ENCODE measurements at places on chromosomes 5 and 9.

DNA sequence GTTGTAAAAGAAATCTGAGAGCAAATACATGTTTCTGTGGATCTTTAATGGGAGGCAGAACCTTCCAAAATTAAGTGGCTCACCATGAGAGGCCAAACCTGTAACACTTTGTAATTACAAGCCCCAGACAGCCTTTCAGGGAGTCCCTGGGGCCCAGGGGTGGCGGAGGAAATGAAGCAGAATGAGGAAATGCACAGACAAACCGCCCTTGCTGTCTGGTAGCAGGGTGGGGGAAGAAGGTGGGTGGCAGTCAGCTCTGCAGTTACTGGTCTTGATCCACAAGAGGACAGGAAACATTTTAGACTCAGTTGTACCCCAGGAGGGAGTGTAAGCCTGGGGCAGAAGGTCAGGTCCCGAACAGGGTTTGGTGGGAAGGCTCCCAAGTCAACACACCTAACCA is 6.5 kb downstream of the ARL14EPL start:
- no peak for DNase-seq

GRCh38 chr5:39947657-39948056 is 522.9 kb upstream of the DAB2 start:
- no peak for DNase-seq

DNA sequence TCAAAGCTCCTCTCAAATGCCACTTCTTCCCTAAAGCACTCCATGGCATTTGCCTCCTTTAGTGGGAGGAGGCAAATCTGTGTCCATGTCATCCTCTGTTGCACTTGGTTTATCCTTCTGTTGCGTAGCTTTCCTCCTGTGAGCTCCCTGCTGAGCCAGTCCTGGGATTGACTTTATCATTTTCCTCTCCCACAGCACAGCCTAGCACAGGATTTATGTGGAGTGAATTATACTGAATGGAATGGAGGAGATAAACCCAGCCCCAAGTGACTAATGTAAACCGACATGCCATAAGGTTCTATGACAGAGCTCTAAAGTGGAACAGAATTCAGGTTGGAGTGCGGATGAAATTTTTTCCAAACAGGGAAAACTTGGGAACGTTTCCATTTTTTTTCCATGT is 26.4 kb upstream of the TOMM5 start:
- DNase-seq, result no peak

- DNase-seq, result no peak
Measured at GRCh38 chr9:19720377-19720776, 68.5 kb downstream of the SLC24A2 start.

DNA sequence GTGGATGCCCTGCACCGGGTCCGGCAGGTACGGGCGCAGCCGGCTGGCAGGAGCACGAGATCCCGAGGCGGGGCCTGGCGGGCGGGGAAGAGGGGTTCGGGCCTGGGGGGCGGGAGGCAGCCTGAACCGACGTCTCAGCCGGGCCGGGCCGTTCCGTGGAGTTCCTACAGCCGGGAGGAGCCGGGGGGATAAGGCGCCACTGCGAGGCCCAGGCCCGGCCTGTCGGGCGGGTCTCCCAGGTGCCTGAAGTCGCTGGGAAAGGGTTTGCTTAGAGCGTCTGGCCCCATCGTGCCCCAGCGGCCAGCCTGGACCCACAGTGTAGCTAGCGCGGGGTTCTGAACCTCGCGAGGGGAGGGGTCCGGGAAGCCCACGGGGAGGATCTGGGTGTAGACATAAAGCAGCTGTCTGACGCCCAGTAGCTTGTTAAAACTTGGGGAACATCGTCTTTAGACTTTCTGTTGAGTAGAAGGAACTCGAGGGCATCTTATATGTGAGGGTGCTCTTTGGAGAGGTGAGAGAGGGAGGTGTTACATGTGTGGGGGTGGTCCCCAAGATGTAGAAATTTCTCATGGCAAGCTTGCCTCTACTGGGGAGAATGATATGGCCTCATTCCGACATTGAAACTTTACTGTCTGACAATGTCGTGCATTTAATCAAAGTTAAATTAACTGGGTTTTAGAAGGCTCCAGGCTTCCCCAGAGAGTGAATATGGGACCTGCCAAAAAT is 524 bp downstream of the FUBP3 start:
- DNase-seq, result no peak
